ENCODE measurements at places on chromosomes 4 and X.

DNA sequence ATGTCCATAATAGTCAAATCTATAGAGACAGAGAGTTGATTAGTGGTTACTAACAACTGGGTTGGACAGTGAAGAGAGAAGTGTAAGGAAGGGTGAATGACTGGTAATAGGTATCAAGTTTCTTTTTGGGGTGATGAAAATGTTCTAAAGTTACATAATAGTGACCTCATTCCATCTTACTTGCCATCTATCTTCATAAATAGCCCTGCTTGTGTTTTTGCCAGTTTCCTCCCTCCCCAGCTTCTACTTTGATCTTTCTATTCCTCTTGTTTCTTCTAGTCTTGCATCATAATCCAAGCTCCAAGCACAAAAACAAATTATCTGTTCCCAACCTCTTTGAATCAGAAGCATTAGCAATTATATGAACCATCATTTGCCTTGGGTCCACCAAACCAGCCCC is 40.2 kb upstream of the TET2 start:
- no peak for DNase-seq

DNA sequence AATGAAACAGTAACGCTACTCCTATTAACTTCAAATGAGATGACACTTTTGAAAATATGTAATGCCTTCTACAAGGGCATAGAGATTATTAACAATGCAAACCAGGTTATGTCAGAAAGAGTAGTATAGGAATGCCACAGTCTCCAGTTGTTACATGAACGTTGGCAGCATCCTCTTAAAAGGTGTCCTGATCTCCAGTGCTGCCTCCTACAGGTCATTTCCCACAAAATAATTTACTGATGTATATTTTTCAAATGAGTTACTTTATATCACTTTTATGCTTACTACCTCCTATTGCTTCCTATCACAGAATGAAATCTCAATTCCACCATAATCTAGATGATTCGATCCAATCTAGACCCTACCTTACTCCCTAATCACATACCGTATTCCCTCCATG is 195.2 kb upstream of the EPHA5 start:
- DNase-seq: no peak

DNA sequence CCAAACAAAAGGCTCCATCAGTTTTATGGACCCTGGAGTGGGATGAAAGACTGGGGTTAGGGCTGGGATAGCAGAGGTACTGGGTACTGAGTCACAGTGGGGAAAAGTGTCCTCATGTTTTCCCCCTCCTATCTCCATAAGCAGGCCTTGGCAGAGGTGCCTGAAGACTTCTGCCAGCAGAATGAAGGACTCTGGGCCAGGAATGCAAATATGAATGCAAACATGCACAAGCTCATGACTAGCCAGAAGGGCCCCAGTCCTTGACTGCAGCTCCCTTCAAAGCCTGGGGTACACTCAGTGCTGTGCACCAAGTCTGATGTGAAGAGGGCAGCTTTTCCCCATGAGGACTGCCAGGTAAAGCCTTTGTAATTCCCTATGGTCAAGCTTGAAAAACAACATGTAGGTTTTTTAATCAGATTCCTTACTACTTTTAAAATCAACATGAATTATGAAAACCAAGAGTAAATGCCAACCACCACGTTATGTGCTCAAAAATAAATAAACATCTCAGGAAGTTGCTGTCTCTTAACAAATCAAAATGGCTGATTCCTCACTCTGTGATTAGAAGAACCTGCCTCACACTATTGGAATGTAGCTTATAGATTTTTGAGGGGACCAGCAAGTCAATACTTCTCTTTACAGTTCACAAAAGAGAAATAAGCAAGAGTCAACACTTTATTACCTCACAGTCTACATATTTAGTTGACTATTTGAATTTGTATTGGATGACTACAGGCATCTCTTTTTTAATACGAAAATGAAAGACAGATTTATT is 1512.0 kb downstream of the ARAP2 start:
- no peak for DNase-seq

- DNase-seq: no peak
Observed at GRCh38 chr4:172578712-172579111, 589.9 kb upstream of the GALNT7 start.

GRCh38 chr4:2354118-2354517 is 64.3 kb downstream of the ZFYVE28 start:
- no peak for DNase-seq

- DNase-seq: no peak
Observed at GRCh38 chr4:85901500-85901899, 426.6 kb downstream of the ARHGAP24 start.

GRCh38 chr4:146654687-146655520 is 16.2 kb downstream of the POU4F2 start:
- no peak for DNase-seq

- no peak for DNase-seq
Observed at GRCh38 chrX:104566681-104567501, 892 bp downstream of the IL1RAPL2 start.

DNA sequence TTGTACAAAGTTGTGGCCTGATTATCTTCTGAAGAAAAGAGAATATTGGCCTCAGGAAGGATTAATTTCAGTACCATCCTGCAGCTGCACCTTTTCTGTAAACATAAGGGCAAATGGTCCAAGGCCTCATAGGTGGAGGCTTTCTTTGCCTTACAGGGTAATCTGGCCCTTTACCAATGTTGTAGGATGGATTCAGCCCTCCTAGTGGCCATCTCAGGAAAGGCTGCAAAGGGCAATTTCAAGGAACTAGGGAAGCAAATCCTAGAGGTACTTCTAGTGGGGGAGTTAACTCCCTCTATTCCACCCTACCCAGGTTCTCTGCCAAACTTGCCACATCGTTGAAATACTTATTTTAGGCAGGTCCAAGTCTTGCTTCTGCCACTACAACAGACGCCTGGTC is 57.6 kb downstream of the UGT2B11 start:
- DNase-seq: no peak

GRCh38 chr4:72858328-72858727 is 211.2 kb downstream of the COX18 start:
- no peak for DNase-seq

GRCh38 chr4:169268951-169269760 is 1.6 kb downstream of the SH3RF1 start:
- no peak for DNase-seq

DNA sequence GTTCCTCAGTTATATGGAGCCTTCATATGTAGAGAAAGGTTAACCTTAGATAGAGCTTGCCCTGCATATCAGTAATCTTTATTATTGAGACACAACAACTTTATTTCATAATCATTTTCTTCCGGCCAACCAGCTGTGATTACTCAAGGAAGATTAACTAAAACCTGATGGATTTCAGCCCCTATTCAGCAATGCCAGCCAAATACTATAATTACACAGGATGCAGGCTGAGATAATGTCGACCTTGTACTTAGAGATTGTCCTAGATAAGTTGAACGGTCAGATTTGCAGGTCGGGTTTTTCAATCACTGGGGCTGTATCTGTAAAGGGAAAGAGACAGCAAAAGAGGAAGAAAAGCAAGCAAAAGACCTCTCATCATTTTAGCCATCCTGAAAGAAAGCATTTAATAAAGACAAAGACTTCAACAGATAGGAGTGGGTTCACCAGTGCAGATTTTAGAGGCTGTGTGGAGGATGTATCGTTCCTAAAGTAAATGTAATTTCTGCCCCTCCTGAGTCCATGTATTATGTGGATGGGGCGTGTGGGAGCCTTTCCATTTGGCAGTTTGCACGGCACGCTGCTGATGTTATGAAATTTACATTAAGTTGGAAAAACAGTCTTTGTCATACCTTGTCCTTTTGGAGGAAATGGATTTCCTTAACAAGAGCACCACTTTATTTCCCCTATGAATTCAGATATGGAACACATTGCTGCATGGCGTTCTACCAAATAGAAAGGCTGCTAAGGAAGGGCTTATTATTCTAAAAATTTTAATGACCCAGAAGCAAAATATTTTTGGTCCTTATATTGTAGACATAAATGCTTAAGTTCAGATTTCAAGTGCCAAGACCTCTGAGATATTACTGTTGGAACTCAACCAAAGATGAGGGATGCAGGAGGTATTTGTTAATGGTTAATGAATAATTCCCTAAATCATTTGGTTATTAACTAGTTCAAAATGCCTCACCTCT is 496.7 kb downstream of the SPRY1 start:
- no peak for DNase-seq

DNA sequence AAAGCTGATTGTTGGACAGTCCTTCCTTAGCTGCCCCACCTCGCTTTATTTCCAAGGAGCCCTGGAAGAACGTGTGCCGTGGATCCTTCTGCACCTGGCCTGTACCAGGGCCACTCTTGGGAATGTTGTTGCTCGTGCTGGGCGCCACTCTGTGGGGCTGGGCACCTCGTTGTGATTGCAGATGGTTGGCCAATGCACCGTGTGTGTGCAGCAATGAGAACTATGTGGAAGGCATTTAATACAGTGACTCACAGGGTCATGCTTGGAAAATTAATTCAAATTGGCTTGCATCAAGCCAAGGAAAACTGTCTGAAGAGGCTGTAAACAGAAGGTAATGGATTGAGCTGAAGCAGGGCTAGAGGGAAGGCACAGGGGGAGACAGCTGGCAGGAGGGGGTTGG is 37.0 kb upstream of the CD99L2 start:
- no peak for DNase-seq

DNA sequence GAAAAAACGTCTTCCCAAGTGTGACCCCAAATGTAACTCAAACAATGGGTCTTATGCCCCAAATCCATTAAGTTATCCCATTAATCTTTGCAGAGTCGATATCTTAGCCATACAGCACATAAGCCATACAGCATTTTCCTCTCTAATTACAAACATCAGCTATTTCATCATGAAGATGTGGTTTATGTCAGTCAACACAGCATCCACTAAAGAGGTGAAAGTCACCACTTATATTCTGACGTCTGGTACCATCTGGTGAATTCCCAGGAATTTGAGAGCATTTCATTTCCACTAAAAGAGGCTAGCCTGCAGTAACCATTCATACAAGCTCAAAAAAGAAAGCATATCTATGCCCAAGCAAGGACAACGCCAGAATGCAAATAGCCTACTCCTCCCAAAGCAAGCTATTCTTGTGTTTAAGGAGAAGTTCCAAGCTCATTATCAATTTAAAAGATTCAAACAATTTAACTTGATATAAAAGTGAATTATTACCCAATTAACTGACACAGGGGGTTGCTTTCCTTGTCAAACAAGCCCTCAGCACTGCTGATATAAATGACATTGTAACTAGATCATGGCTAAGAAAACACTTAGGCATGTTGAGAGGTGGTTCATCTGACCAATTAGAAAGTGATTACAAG is 203.3 kb downstream of the ANTXR2 start:
- DNase-seq: no peak

Measured in stimulated activated CD4-positive, alpha-beta T cell treated with anti-CD3 and anti-CD28 coated beads, TNF-alpha, amount 100 ng/mL, for 1 hour (primary cell).